ENCODE measurements at places on chromosomes 13 and 19. TPM values are rescaled to one million over a fixed set of nuclear protein-coding genes. Genes with fewer than 3 reads are reported as not detected.

The AP2A1 gene
- 175 TPM for total RNA-seq

The STARD13 gene
- 36.4 TPM for total RNA-seq

The PSG3 gene
- total RNA-seq, result not detected

GRCh38 chr13:71056581-71056980 lies 810.4 kb downstream of the DACH1 start:
- no peak for DNase-seq

DNA sequence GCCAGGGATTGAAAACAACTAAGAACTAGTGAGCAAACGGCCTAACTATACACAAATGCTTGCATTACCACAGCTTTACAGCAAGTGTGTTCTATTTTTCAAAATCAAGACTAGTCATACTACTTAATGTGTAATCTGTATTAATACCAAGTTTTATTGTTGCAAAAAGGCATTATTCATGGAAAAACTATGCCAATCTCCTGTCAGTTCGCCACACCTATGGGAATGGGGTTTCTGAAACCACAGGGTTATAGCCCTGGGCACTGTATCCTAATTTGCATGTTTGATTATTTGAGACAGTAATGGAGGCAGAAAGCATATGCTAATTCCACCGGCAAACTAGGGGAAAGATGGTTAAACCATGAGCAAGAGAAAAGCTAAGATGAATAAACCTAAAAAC lies 14.3 kb downstream of the GAS6 start:
- no peak for DNase-seq

DNA sequence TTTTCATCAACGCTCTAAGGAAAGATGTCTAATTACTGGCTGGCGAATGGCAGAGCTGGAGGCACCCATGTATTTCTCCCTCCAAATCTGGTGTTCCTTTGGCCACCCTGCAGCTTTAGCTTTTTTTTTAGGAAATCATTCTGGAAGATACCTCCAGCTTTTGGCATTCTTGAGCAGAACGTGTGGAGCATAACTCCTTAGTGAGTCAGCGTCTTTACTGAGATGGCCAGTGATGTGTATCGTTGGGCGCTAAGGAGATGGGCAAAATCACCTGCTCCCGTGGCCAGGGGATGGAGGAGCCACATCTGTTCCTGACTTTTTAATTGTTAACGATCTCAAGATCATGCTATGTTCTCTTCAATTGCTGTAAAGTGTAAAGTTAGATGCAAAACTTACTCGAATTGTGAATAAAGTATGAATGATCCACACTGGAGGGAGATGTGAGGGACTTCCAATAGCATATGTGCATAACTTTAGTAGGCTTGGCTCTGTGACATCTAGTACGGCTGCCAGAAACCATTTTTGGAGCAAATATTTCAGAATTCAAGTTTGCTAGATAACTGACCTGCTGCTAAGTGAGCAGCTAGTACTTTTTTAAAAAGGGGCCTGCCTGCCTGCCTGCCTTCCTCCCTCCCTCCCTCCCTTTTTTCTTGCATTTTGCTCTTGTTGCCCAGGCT lies 24.4 kb upstream of the C1QTNF9 start:
- DNase-seq, result no peak

DNA sequence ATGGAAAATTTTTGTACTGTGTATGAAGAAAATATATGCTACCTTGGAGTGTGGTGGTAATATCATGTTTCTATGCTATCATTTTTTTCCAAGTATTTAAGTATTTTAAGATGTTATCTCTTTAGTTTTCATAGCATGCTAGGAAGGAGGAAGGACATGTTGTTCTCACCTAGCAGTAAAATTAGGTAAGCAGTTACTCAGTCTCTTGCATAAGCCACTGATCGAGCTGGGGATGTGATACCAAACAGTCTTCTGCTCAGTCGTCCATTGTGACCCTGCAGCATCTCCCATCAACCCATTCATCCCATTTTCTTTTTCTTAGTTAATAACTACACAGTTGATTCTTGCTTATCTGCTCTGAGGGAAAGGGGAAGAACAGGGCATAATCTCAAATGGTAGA lies 130.6 kb downstream of the KLF5 start:
- no peak for DNase-seq

GRCh38 chr19:8340341-8341096 lies 2.5 kb downstream of the KANK3 start:
- DNase-seq, result no peak

DNA sequence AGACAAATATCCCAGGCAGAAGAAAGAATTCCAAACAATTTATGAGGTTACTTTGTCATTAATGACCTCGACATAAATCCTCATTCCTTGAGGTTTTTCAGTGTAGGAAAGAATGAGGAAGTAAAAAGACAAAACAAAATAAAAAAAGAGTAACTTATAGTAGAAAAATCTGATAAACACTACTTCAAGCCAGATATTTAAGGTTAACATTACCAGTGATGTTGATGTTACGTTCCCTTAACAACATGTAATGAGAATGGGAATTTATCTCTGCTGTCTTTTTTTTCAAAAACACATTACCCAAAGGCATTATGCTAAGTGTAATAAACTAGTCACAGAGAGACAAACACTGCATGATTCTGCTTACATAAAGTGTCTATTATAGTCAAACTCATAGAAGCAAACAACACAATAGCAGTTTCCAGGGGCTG lies 935.1 kb downstream of the SLITRK1 start:
- no peak for DNase-seq

DNA sequence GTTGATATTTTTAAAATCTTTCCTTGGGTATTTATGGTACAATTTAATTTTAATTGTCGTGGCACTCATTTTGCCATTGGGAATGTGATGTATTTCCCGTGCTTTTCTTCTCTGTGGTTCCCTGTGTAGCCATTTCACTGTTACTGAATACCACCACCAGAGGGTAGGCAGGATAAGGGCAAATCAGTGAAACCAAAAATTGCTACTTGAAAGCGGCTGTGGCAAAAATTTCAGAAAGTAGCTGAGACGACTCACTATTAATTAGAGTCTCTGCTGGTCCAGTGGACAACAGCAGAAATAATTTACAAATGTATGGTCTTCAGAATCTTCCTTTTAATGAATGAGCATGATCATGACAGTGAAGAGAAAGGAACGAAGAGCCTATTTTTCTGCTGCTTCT lies 34.4 kb upstream of the MIR17HG start:
- no peak for DNase-seq

DNA sequence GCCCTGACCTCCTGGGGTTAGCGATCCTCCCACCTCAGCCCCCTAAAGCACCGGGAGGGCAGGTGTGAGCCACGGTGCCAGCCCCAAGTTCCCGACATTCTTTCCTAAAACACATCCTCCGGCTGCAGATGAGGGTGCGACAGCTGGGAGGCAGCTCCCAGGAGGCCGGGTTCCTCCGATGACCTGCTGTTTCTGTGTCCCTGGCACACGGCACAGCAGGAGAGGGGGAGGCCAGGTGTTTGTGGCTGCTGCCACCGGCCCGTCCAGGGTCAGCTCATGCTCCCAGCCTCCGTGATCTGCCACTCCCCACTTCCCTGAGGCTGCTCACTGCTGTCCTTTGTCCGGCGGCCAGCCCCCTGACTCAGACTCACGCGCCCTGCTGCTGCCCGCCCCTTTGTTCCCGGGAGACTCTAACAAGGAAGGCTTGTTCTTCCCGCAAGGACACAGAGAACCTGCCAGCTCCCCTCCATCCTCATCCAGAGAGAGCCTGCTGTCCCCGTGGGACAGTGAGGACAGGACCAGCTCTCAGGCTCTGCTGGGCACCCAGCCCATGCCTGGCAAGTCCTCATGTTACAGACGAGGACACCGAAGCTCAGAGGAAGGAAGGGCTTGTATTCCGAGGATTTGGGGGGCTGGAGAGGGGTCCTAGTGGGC lies 10.6 kb upstream of the MADCAM1 start:
- DNase-seq, result peak; percentile 78

GRCh38 chr19:18021121-18021755 lies 13.3 kb downstream of the ARRDC2 start:
- DNase-seq, result no peak

All from glutamatergic neuron (in vitro differentiated cells).